ENCODE measurements at places on chromosomes 4 and X.

DNA sequence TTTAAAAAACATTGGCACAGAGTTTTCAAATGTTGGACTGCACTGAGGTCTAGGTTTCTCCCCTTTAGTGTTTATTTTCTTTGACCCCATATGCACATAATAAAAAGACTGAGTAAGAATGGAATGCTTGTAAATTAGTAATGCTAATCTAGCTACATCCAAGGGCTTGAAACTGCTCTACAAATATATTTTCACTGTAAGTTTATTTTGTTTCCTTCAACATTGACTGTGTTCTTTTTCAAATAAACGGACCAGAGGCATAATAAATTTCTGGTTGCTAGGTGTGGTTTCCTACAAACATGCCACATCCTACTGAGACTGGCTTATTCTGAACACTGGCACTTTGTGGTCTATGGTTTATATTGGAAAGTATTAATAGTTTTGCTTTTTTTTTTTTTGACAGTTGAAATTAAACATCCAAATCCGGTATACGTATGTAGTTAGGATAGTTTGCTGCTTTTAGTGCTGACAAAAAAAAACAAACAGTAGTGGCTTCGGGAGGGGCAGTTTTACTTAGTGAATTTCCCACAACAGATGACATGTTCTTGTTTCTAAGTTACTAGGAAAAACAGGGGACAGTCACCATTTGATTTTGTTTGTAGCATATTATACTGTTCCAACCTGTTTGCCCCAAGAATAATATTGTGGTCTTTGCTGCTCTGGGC lies 13.2 kb downstream of the CA5B start:
- DNase-seq, result no peak

- no peak for DNase-seq
Measured at GRCh38 chr4:186148336-186148975, 42.9 kb upstream of the CYP4V2 start.

- no peak for DNase-seq
Measured at GRCh38 chr4:175306436-175306835, 388.3 kb downstream of the ADAM29 start.

GRCh38 chrX:136115126-136115903 lies 32.0 kb upstream of the FHL1 start:
- DNase-seq, result no peak

DNA sequence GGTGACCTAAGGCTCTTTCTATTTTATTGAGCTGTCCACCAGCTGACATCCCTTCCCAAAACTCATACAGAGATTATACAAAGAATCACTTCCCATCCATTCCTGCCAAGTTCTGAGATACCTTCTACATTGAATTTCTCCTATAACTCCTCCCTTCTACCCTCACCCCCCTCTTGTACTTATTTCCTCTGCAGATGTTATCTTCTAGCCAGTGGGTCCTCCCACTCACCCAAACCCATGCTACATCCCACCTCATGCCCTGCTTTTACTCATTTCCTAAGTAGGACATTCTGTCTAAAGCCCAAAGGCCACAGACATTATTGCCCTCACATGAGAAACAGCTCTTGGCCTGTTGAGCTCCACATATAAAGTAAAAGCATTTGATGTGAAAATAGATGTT lies 28.6 kb downstream of the BMX start:
- DNase-seq, result no peak

DNA sequence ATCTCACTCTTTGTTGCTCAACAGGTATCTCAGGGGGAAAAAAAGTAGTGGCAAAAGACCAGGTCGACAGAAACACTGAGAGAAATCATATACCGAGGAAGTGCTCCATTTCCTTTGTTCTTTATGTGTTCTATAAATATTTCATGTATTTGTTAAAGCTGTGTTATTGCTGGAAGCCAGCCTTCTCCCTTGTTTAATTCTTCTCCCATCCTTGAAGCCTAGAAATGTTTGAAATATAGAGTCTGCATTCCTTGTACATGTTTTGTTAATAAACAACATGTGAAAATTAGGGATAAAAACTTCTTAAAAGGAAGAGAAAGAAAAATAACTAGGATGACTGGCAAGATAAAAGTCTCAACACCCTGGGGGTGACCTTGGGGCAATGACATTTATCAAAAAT lies 186.2 kb downstream of the ANKRD50 start:
- DNase-seq, result no peak

GRCh38 chr4:182143086-182143821 lies 99.9 kb upstream of the TENM3 start:
- no peak for DNase-seq

DNA sequence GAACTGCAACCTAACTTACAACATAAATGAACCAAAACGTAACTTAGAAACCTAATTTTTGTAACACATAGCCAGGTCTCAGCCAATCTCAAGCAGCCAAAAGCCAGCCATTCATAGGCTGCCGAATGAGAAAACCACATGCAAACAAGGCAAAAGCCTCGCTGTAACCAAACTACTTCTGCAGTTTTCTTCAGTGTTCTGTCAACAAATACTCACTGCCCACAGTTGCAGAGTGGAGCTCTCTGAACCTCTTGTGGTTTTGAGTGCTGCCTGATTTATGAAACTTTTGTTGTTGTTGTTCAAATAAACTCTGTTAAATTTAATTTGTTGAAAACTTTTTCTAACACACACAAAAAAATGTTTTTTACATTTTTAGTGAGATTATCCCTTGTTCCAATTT lies 251.2 kb downstream of the PAPSS1 start:
- DNase-seq, result no peak

DNA sequence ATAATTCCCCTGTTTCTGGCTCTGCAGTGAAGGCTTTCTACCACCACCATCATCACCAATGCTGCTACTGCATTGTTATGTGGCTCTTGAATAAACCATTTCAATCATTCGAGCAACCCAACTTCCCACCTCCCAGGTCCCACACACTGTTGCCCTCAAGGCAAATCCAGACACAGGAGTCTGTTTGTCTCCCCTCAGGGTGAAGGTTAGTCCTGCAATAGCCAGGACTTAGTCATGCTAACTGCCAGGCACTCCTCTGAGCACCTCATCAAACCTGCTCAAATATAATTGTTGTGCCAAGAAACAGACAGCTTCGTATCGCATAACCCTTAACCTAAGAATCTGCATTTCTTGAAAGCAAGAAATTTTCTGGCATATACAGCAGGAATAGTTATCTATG lies 213.2 kb downstream of the KDR start:
- DNase-seq, result no peak

DNA sequence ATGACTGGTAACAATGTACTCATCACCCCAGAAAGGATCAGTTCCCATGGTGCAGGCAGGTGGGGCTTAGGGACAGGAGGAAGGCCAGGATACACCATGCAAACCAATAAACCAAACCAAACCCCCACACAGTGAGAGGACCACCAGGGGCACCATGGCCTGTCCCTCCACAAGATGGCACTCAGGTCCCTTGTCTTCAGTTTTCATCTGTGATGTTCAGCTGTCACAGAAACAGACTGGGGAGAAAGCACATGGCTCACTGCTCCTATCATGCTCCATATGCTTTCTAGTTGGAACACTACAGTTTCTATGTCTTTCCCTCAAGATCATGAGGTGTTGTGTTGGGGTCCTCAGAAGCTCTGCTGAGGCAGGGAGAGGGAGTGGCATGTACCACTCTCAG lies 10.1 kb downstream of the HS3ST1 start:
- DNase-seq, result no peak

DNA sequence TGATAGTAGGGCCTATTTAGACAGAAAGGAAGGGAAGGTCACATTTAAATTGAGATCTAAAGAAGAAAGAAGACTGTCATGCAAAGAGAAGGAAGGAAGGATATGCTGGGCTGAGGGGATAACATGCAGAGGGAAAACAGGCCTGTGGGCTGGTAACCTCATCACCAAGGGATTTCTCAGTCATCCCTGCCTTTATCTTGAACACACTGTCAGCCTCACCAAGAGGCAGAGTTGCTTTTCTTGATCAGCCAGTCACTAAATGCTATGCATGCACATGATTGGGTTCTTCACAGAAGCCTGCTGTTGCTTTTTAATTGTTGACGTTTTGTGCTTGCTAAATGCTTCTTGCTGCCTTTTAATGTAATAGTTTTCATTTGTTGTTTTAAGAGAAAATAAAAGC lies 113.0 kb downstream of the ARHGAP24 start:
- DNase-seq, result no peak

DNA sequence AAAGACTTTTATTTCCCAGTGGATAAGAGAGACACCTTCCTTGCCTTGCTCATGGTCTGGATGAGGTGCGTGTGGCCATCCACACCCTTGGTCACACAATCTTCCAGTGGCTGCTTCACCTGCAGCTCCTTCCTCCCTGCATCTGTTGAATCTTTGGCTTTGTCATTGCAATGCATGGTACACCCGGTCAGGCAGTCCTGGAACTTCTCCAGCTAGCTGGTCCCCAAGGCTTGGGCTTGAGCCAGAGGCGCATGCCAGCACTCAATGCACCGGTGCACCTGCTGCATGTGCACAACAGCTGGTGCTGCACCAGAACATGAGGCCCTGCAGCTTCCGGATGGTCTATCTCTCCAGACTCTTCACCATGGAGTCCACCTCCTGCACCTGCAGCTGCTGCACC lies 31.7 kb downstream of the SCML1 start:
- no peak for DNase-seq

GRCh38 chr4:8849266-8850073 lies 22.2 kb downstream of the HMX1 start:
- DNase-seq, result no peak

DNA sequence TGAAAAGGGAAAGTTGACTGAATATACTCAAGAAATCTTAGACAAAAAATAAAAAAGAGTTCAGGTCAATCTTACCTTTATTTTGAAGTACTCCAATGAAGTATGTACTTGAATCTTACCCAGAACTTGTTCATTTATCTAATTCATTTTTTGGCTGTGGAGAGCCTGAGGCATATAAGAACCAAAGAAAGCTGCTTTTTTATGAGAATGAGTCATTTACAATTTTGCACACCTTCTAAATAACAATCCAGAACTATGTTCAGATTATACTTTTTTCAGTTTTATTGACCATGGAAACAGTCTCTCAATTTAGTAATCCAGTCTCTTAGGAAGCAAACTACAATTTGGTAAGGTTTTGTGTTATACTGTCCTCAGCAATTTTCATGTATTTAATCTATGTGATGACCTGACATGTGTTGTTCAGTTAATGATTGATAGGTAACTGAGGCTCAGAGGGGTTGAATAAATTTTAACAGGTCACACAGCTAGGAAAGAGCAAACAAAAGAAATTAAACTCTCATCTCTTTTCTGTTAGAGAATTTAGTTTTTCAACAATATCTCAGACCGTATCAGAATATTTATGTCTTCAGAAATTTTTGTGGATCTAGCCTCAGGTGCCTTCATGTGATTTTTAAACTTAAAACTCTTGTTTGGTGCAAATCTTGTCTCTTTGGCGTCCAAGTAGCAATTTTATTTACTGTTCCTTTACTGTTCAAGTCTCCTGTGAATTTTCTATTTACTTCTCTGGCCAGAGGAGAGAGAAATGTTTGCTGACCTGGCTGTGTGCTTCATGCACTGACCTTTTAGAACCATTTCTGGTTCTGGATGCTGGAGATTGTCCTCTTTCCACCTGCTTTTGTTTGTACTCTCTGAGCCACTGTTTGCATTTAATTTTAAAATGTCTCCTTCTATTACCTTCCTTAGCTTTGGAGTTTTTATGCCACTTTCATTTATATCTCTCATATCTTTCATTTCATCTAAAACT lies 1453.4 kb downstream of the STIM2 start:
- DNase-seq, result no peak

DNA sequence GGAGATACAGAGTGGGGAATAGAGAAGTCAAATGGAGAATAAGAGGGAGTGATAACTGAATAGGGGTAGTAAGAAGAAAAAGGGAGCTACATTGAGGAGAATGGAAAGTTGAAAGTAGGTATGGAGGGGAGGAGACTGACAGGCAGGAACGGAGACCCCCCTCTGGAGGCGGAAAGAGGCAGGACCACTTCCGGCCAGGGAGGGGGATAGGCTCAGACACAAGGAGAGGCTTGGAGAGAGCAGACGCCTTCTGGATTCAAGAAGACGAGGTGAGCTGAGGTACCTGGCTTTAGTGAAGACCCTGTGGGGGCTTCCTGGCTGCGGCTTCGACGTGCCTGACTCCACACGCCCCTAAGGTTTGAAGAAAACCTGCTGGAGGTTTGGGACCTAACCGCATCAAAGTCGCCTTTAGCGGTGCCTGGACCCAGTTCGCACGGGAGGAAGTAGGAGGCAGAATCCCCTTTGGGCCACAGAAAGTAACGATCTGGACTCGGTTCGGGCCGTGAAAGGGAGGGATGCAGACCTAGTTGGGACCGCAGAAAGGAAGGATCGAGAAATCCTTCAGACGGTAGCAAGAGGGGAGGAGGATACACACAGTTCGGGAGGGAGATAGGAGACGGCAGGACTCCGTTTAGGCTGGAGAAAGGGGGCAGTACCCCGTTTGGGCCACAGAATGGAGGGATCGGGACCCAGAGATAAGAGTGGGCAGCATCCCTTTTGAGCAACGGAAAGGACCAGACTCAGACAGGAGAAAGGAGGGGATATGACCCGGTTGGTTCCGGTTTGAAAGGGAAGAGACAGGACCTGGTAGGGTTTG lies at the start of gene TRO:
Gene TRO, plus strand, starts transcription at position 215 of the 817 bp plus-strand sequence. CDS start 1,423 bp downstream, outside the sequence.
- no peak for DNase-seq

- no peak for DNase-seq
Measured at GRCh38 chr4:109728385-109728784, 1.5 kb downstream of the PLA2G12A start.

- no peak for DNase-seq
Measured at GRCh38 chr4:99028187-99028586, 32.7 kb downstream of the METAP1 start.

GRCh38 chr4:57156242-57156990 lies 46.2 kb upstream of the IGFBP7 start:
- no peak for DNase-seq

GRCh38 chr4:131650951-131651350 lies 1498.1 kb upstream of the PCDH10 start:
- no peak for DNase-seq

DNA sequence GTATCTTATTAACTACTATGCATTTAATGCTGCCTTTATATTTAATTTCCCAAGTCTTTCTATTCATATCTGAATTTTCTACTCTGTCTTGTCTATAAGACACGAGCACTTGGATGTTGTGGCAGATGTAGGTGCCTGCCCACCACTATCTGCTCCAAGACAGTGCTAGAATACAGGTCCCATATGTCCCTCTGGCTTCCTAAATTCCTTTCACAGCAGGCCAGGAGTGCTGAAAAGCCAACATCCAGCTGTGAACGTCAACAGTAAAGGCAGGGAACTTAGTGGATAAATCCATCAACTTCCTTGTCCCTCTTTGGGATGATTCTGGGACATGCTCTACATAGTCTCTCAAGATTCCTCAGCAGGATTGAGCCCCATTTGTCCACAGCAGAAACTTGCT lies 245.1 kb upstream of the ETNPPL start:
- no peak for DNase-seq

- no peak for DNase-seq
Measured at GRCh38 chr4:128835498-128836222, 26.2 kb downstream of the JADE1 start.
